ENCODE measurements at places on chromosomes 13 and 19.

DNA sequence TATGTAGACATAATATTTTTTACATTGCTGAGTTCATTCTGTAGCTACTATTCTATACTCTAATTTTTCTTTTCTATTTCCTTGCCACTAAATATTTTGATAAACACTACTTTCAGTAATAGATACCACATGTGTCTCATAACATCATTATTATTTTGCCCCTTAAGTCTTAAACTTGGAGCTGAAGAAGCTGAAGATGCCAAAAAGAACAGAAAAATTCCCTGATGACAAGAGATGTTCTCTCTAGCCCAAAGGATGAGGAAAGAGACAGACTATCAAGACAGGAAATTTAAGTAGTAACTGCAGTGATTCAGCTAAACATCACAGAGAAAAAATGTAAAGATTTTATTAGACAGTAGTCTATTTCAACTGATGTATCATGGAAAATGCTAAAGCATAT lies 322.0 kb upstream of the KLHL1 start:
- no peak for DNase-seq

DNA sequence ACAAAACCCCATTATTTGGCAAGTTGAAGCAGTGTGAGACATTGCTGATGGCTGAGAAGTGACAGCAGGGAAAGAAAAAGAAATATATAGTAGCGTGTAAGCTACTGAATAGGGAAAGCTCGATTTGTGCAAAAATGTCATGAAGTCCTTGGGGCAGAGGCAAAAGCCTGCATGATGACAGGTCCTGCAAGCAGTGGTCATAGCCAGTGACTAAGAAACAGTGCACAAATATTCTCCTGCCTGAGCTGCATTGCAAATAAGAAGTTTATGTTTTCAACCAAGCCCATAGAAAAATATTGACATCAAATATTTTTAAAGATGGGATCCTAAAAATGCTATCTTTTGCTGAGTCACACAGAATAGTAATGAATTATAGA lies 270.0 kb downstream of the SLITRK6 start:
- DNase-seq = no peak

DNA sequence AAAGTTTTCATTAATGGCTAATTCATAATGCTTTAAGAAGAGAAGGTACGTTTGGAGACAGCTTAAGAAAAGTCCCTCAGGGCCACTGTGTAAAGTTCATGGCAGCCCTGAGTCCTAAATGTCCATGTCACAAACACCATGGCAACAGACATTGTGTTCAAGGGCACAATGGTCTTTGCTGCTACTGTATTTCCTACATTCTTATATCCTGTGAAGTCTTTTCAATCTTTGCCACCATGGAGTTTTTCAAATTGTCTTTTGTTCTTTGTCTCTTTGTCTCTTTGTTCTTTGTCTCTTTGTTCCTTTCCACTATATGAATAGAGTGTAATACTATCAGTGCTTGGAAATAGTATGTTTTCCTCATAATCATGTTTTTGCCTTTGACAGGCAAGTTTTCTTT lies 178.8 kb downstream of the VWA8 start:
- DNase-seq = no peak

DNA sequence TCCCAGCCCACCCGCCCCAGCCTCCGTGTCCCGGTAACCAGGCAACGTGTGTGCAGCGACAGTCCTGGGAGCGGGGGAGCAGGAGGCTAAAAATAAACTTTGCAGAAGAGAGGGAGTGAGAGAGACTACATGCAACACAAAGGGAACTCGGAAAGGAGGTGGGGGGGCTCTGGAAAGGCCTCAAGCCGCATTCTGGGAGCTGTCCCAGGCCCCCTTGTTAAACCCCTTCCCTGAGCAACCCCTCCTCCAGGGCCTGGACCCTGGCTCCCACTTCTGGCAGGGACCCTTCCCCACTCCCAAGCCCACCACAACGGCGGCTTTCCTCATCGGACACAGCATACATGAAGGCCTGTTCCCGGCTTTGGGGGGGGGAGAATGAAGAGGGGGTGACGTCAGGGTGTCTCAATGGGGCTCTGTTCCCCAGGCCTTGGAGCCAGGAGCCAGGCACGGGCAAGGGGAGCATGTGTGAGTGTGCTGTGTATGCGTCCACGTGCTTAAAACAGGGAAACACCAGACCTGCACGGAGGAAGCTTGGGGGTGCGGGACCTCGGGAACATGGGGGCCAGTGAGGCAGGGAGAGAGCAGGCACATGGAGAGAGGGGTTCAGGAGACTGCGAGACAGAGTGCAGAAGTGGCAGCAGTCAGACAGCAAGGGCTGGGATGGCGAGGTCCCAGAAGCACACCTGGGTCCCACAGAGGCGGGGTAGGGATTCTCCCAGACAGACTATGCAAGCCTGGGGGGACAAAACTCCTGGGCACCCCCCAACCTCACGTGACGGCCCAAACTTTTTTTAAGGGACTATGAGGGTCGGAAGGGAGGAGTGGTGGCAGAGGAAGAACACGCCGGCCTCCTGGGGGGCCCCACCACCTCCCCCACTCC lies 2.3 kb downstream of the ERF start:
- no peak for DNase-seq

DNA sequence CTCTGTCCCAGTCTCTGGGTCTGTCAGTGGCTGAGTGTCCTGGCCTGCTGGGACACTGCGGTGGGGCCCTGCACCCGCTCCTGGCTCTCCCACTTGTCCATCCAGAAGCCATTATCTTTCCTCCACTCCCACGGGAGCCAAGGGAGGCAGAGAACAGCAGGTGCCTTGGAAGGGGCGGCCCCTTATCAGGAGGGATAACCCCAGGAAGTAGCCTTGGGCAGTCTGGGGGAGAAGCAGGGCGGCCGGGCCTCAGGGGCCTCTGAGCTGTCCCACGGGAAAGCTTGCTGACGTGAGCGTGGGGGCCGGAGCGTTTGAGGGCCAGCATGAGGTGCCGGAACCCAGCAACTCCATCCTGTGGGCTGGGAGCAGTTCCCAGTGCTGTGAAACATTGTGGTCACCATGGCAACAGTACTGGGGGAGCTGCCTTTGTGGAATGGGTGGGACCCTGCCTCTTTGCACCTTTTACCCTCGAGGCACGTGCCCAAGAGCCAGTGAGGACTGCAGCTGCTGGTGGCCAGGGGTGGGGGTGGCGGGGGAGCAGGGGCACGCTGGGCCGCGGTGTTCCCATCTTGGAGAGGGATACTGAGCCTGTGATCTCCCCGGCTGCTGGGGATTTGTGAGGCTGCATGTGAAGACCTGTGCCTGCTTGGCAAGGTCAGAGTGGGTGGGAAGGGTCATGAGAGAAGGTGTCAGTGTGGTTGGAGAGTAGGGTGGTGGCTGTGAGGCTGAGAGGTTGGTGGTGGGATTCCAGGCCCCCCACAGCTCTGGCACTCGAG lies 20.9 kb downstream of the KLHL26 start:
- DNase-seq = peak; percentile 44

- DNase-seq = peak; percentile 91
Observed at GRCh38 chr13:27171827-27172494, 350 bp upstream of the USP12 start.

DNA sequence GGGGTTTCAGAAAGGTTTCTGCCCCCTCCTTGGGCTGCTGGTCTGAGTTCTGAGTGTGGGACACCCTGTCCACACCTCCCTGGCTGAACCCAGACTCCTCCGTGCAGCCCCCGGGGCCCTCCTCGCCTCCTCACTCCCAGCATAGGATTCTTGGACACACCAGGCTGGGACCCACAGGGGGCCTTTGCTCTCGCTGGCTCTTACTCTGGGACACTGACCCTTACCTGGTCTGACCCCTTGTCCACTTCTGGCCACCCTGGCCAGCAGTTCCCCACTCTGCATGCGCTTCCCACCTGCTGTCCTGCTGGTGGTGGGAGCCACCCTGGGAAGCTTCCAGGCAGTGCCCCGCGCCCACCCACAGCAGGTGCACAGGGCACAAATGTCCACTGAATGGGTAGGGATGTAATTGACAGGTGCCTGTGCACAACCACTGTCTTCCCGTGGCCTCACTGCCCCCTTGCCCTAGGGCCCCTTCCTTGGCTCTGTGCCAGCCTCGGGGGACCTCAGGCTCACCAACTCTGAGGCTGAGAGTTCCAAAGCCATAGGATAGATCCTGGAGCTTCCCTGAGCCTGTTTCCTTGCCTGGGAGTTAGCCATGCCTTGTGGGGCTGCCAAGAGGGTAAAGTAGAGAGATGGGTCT lies 7.0 kb upstream of the SLC25A42 start:
- DNase-seq = no peak

DNA sequence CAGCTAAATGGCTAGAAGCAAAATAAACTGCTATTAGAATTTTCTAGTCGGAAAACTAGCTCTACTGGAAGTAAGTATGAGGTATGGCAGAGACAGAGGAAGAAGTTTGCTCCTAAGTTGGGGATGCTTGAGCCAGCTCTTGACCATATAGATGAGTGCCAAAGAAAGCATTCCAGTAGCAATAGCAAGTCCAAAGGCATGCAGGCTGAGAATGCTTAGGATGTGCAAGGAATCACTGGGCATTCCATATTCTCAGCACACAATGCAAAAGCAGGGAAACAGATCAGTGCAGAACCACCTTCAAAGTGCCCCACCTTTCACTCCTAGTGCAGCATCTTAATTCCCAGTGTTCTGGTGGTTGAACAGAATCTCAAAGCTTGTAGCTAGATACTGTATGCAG lies 32.9 kb downstream of the SERTM1 start:
- no peak for DNase-seq

GRCh38 chr19:4991996-4992698 lies 23.2 kb downstream of the KDM4B start:
- no peak for DNase-seq

DNA sequence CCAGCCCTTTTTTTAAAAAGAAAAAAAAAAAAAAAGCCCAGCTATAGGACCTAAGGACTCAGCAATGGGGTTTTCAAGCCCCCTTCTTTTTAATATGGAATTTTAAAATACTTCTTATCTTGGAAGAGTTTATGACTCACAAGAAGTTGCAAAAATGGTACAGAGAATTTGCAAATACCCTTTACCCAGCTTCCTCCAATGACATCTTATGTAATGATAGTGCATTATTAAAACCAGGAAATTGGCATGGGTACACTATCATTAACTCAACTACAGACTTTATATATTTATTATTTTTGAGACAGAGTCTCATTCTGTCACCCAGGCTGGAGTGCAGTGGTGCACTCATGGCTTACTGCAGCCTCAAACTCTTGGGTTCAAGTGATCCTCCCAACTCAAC lies 16.1 kb downstream of the TMEM38A start:
- DNase-seq = no peak

DNA sequence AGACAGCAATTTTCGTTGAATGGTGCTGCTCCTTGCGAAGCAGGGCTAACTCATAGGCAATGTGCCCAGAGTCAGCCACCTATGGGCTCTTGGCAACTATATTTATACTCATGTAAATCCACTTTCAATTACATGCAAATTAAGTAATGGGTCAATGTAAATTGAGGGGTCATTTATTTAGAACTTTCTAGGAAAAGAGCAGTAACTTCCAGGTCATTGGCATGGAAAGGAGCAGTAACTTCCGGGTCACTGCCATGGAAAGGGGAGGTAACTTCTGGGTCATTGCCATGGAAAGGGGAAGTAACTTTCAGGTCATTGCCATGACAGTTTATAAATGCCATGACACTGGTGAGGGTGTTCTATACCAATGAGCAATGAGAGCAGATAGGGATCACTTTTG lies 11.6 kb downstream of the KLK4 start:
- no peak for DNase-seq
